ENCODE measurements at places on chromosomes 4 and X. TPM values are rescaled to one million over a fixed set of nuclear protein-coding genes. Genes with fewer than 3 reads are reported as not detected.

The CLIC2 gene
- total RNA-seq = 0.97 TPM

- no peak overlapping the region for H3K27ac ChIP-seq
- no peaks in the 10 kb centered on the region for H3K4me1 ChIP-seq
- DNase-seq = no peak
- H3K4me3 ChIP-seq = no peak overlapping the region
Measured at GRCh38 chrX:118763489-118763888, 36.1 kb downstream of the IL13RA1 start.

GRCh38 chr4:17109126-17109525, 210.7 kb upstream of the LDB2 start:
- no peaks in the 10 kb centered on the region for H3K27me3 ChIP-seq
- H3K4me3 ChIP-seq = no peak overlapping the region
- H3K36me3 ChIP-seq = no peaks in the 10 kb centered on the region
- no peaks in the 10 kb centered on the region for H3K4me1 ChIP-seq
- no peak for DNase-seq

The WFS1 gene
- 48.0 TPM for total RNA-seq

- H3K4me3 ChIP-seq = no peak overlapping the region
- DNase-seq = no peak
- no peaks in the 10 kb centered on the region for H3K4me1 ChIP-seq
- H3K36me3 ChIP-seq = peaks cover 1% of the 10 kb centered on the region
- no peak overlapping the region for H3K27ac ChIP-seq
- no peaks in the 10 kb centered on the region for H3K27me3 ChIP-seq
Measured at GRCh38 chr4:177508662-177509061, 66.4 kb upstream of the AGA start.

The GLUD2 gene
- total RNA-seq = 0.42 TPM

The SMIM43 gene
- total RNA-seq = not detected

The STK26 gene
- total RNA-seq = 17.9 TPM

The MAGED1 gene
- total RNA-seq = 477 TPM

DNA sequence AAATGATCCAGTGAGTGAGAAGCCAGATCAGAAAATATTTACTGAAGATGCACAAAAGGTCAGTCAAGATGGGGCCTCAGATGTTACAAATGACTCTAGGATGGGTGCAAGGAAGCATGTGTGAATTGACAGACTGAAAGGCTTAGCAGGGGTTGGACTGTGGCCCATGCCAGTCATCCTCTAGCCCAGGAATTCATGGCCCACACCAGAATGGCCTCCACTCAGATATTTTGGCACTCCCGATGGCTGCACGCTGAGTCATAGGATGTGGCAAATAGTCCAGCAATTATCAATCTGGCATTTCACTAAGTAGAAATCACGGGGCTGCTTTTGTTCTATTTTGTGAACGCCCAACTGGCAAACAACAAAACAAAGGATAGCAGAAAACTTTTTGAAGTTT, 406.5 kb downstream of the IQCM start:
- H3K27me3 ChIP-seq = peaks cover 16% of the 10 kb centered on the region
- no peaks in the 10 kb centered on the region for H3K36me3 ChIP-seq
- DNase-seq = no peak
- no peaks in the 10 kb centered on the region for H3K4me1 ChIP-seq
- no peak overlapping the region for H3K4me3 ChIP-seq
- no peak overlapping the region for H3K27ac ChIP-seq

- H3K27ac ChIP-seq = peak overlapping the region; percentile 68
- H3K4me3 ChIP-seq = no peak overlapping the region
- no peaks in the 10 kb centered on the region for H3K27me3 ChIP-seq
- DNase-seq = no peak
Measured at GRCh38 chrX:100685284-100685996, 41.4 kb downstream of the SRPX2 start.

DNA sequence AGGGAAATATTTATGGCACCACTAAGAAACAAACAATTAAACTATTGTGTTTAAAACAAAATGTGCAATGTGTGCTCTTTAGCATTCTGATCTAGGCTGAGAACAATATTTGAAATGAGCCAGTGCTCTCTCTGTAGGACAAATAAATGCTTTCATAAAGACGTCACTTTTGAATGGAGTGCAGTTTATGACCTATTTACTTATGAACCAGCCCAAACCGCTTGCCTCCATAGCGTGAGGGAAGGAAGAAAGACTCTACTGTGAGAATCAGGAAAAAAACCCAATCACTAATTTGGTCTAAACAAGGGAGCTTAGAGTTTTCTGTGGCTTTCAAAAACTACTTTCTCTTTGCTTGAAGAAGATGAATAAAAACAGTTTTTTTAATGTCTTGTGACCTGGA, 39.4 kb downstream of the SAT1 start:
- H3K27me3 ChIP-seq = no peaks in the 10 kb centered on the region
- H3K4me1 ChIP-seq = peaks cover 10% of the 10 kb centered on the region
- H3K27ac ChIP-seq = peak overlapping the region; percentile 49
- no peak overlapping the region for H3K4me3 ChIP-seq

- H3K4me1 ChIP-seq = peaks cover 6% of the 10 kb centered on the region
- no peak overlapping the region for H3K4me3 ChIP-seq
- no peaks in the 10 kb centered on the region for H3K27me3 ChIP-seq
- no peak for DNase-seq
Measured at GRCh38 chrX:3585719-3586118, 127.7 kb downstream of the PRKX start.

- no peak overlapping the region for H3K4me3 ChIP-seq
- H3K36me3 ChIP-seq = no peaks in the 10 kb centered on the region
- H3K4me1 ChIP-seq = no peaks in the 10 kb centered on the region
- no peaks in the 10 kb centered on the region for H3K27me3 ChIP-seq
- no peak for DNase-seq
- H3K27ac ChIP-seq = no peak overlapping the region
Measured at GRCh38 chr4:188242041-188242440, 102.8 kb downstream of the TRIML1 start.

DNA sequence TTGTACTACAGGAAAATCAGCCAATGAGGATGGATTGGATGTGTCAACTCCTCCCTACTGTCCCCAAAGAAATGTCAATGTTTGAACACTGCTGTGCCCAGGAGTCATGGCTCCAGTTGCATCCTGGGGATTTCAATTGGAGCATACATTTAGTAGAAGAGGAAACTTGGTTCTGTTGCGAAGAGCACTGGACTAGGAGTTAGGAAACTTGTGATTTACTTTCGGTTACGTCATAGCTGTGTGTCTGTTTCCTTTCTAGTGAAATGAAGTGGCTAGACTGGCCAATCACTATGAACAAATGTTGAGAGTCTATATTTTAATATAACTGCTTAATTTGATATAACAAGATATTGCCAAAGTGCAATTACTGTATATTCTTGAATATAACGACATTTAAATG, 35.2 kb downstream of the ARL9 start:
- H3K27me3 ChIP-seq = peaks cover 15% of the 10 kb centered on the region
- no peak overlapping the region for H3K4me3 ChIP-seq
- no peak for DNase-seq
- H3K36me3 ChIP-seq = peaks cover 1% of the 10 kb centered on the region
- H3K4me1 ChIP-seq = peaks cover 11% of the 10 kb centered on the region

DNA sequence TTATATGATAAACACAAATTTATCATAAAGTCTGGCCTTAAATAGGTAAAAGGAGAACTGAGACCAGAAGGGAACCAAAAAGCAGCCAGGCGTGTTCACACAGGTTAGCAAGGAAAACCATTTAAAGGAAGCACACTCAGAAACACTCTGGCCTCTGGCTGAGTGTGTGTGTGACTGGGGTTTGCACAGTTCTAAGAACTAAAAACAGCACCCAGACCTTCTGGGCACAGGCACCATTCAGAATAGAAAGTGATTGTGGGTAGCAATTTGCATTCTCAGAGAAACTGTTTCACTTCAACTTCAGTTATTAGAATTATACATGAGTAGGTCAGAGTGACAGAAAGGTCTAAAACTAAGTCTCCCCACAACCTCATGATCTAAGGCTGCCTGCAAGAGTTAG, 10.0 kb downstream of the GPR82 start:
- no peak overlapping the region for H3K27ac ChIP-seq
- H3K36me3 ChIP-seq = no peaks in the 10 kb centered on the region
- no peaks in the 10 kb centered on the region for H3K27me3 ChIP-seq
- H3K4me3 ChIP-seq = no peak overlapping the region
- peaks cover 9% of the 10 kb centered on the region for H3K4me1 ChIP-seq

DNA sequence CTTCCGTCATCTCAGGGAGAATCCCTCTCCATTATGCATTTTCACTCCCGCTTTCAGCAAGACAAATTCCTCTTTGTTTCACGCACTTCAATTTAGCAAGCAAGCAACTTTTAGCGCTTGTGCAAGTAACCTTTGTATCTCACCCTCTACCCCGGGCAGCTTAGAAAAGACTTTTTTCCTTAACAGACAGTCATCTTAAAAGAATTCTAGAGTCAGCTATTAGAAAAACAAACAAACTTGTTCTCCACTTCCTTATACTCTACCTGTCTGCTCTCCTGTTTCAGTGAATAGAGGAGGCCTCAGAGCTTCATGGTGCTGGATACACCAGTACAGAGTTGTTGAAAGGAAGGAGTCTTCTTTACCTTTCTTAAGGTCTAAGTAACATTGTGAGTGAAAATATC, 12.1 kb downstream of the TIGD2 start:
- no peaks in the 10 kb centered on the region for H3K36me3 ChIP-seq
- H3K27ac ChIP-seq = no peak overlapping the region
- H3K4me1 ChIP-seq = peaks cover 15% of the 10 kb centered on the region
- no peak overlapping the region for H3K4me3 ChIP-seq
- no peaks in the 10 kb centered on the region for H3K27me3 ChIP-seq

- no peaks in the 10 kb centered on the region for H3K27me3 ChIP-seq
- H3K4me3 ChIP-seq = no peak overlapping the region
Measured at GRCh38 chrX:139725720-139726119, 17.8 kb upstream of the MCF2 start.

The CTAG1B gene
- total RNA-seq = not detected

- H3K27ac ChIP-seq = no peak overlapping the region
- H3K36me3 ChIP-seq = no peaks in the 10 kb centered on the region
- no peak for DNase-seq
Measured at GRCh38 chr4:163367651-163368050, 24.0 kb downstream of the NPY5R start.

GRCh38 chrX:1239681-1240142, 27.3 kb upstream of the CRLF2 start:
- no peaks in the 10 kb centered on the region for H3K27me3 ChIP-seq
- DNase-seq = no peak
- H3K36me3 ChIP-seq = no peaks in the 10 kb centered on the region
- no peak overlapping the region for H3K4me3 ChIP-seq

DNA sequence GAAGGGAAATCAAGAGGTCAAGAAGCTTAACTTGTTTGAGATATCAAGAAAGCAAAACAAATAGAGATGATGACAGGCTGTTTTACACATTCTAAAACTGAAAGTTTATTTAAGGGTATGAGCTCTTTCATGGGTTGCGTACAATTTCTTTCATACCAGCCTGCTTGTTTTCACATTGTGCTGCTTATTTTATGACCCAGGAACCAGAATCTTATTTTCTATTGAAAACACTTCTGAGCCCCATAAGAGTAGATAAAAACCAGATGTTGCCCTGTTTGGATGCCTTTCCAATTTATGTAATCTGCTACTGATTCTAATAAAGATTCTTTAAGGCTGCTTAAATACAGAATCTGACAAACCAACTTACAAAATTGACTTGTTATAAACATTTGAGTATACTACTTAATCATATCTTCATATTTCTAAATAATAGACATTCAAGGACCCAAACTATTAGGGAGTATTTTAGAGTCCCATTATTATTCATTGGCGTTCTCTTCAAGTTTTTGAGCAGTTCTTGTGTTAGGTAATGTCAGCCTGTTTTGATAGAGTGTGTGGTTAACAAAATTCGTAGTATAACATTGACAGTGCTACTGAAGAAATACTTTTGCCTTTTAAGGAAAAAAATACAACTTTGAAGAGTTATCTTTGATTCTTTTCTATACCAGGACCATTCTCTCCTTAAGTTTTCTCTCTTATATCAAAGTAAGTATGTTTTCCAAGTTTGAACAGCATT, 74.4 kb downstream of the PDLIM5 start:
- peaks cover 15% of the 10 kb centered on the region for H3K36me3 ChIP-seq
- H3K27me3 ChIP-seq = no peaks in the 10 kb centered on the region
- peak overlapping the region; percentile 31 for H3K4me3 ChIP-seq
- DNase-seq = no peak

The CSN1S1 gene
- total RNA-seq = not detected

The PPP1R2C gene
- total RNA-seq = not detected

GRCh38 chr4:38606587-38606905, 57.5 kb upstream of the KLF3 start:
- H3K4me3 ChIP-seq = no peak overlapping the region
- peaks cover 2% of the 10 kb centered on the region for H3K36me3 ChIP-seq
- no peak overlapping the region for H3K27ac ChIP-seq

GRCh38 chrX:71214604-71215337, 8.3 kb upstream of the GJB1 start:
- H3K27me3 ChIP-seq = peaks cover 3% of the 10 kb centered on the region
- DNase-seq = no peak
- no peaks in the 10 kb centered on the region for H3K36me3 ChIP-seq
- H3K4me3 ChIP-seq = no peak overlapping the region
- H3K27ac ChIP-seq = no peak overlapping the region

GRCh38 chr4:11368701-11369115, 60.0 kb downstream of the HS3ST1 start:
- DNase-seq = peak; percentile 84
- H3K27ac ChIP-seq = no peak overlapping the region
- H3K4me3 ChIP-seq = no peak overlapping the region
- H3K27me3 ChIP-seq = no peaks in the 10 kb centered on the region

The FBXL5 gene
- total RNA-seq = 110 TPM

- no peak overlapping the region for H3K4me3 ChIP-seq
- no peak for DNase-seq
- no peaks in the 10 kb centered on the region for H3K27me3 ChIP-seq
- no peaks in the 10 kb centered on the region for H3K4me1 ChIP-seq
Measured at GRCh38 chr4:176123710-176124407, 58.2 kb downstream of the WDR17 start.

DNA sequence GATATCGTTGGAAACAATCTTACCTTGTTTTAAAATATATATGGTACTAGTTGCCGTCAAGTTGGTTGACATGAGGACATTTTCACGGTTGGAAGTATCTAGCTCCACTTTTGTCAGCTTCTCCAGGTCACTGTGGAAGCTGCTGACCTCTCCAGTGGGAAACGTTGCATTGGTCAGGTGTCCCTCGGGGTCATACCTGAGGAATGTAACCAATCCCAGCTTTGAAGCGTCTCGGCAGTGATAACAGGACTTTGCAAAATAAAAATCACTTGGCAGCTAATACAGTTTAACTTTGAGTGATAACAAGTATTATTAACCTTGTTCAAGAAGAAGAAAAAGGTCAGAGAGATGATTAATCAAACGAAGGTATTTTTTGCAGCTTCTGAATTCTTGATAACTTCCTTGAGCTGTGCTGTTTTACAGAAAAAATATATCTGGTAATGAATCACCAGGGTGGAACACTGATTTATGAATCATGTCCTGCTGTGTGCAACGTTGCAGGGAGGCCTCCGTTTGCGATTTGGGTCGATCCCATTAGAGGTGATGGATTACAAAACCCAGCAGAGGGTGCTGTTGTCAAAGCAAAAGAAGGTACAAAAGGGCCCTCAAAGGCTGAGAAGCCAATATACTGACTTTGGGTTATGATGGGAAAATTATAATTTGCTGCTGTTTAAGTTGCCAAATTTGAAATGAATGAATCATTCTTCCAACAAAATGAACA, 60.1 kb downstream of the SH2D1A start:
- DNase-seq = no peak
- H3K27ac ChIP-seq = no peak overlapping the region
- peaks cover 8% of the 10 kb centered on the region for H3K4me1 ChIP-seq
- no peaks in the 10 kb centered on the region for H3K36me3 ChIP-seq

The ENPP6 gene
- total RNA-seq = not detected
